CD4-positive, alpha-beta T cell treated with Interleukin-10 for 1 hour (primary cell): ENCODE measurements at places on chromosomes 16 and 17.
A peak's percentile ranks its signal among the peaks of the same experiment; 100 is the strongest.

GRCh38 chr16:82769845-82770244, 143.1 kb downstream of the CDH13 start:
- DNase-seq, result no peak

DNA sequence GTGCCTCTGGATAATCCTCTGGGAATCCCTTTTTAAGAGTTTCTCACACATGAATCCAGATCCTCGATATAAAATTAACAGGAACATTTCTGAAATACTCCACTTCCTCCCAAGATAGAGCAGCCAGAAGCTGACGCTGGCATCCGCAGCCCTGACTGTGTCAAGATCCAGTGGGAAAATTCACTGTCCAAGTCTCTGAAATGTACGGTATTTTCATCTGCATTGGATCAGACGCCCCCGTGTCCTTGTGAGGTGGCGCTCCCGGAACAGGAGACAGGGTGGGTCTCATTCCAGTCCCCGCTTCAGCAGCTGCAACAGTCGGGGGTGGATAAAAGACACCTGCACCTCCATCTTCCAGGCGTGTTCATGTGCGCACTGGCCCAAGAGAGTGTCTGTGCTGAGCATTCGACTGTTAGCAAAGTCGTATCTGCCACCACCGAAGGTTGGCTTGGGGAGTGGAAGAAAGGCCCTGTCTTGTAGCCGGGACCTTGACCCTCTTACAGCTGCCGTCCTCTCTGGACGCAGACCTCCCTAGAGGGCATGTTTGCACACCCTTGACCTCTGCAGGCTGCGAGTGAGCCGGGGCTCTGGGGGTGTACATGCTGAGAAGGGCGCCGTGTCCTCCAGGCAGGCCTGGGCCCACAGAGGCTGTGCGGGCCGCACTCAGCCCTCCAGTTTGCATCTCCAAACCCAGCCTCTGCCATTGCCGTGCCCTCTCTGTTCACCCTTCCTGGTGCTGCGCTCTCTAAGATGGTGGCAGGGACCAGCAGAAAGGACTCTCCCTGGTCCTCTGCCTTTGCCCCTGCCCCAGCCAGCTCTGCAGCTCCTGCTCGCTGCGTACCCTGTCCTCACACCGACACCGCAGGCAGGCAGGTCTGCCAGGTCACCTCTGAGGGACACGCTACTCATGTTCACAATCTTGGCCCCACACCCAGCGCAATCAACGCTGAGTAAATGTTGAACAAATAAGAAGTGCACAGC, 72.0 kb upstream of the CHMP6 start:
- no peak for DNase-seq

DNA sequence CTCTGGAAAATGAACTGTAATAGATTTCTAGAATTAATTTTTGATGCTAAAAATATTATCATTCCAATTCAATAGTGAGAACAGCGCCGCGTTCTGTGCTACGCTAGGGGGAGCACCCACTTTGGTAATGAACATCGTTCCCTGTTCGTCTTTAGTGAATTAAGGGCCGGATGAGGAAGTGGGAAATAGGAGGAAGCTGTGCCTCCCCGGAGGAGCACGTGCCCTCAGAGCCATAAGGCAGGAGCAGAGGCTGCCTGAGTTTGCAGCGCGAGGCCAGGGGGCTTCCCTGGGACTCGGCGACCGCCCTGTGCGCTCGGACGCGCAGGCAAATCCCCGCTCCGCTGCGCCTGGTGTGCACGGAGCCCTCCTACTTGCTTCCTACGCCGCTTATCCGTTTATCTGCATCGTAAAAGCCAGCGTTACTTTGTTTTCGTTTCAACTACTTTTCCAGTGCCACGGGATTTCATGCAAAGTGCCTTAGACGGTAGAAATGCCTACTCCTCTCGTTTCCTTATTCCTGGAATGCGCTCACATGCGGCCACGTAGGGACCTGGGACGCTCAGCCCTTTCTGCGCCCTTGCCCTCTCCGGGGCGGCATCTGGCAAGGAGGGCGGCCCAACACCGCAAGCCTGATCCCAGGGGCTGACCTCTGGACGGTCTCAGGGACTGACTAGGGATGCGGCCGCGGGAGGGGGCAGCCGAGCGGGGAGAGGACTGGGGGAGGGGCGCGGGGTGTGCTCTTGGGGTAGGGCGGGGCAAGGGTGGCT, 76.4 kb downstream of the KCNJ12 start:
- peak; percentile 41 for DNase-seq

DNA sequence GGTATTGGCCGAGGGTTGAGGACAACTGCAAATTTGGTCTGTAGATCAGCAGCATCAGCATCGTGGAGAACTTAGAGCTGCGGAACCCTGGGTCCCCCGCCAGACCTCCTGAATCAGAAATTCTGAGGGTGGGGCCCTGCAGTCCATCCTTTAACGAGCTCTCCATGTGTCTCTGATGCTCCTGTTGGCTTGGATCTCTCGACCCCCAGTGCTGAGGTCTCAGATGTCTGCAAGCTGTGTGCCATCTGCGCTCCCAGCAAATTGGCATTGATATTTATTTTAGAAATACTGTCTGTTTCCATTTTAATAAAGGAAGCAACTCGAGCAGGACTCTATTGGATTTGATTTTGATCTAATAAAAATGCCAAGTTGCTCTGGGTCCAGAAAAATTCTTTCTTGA, 250.0 kb downstream of the KATNIP start:
- DNase-seq, result no peak

DNA sequence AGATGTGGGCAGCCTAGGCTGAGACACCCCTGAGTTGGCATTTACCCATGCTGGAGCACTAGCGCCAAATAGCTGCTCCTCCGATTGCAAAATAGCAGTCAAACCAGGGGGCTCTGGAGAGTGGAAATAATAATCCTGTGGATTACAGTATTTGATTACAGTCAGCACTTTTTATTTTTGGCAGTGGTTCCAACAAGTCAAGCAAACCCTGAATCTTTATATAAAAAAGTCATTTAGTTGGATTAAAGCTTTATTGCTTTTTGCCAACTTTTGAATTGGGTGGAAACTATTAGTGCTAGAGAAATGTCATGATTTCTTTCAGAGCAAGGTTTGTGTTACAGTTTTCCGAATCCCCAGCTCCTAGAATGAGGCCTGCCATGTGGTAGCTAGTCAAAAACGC, 99.3 kb upstream of the FAM20A start:
- no peak for DNase-seq

DNA sequence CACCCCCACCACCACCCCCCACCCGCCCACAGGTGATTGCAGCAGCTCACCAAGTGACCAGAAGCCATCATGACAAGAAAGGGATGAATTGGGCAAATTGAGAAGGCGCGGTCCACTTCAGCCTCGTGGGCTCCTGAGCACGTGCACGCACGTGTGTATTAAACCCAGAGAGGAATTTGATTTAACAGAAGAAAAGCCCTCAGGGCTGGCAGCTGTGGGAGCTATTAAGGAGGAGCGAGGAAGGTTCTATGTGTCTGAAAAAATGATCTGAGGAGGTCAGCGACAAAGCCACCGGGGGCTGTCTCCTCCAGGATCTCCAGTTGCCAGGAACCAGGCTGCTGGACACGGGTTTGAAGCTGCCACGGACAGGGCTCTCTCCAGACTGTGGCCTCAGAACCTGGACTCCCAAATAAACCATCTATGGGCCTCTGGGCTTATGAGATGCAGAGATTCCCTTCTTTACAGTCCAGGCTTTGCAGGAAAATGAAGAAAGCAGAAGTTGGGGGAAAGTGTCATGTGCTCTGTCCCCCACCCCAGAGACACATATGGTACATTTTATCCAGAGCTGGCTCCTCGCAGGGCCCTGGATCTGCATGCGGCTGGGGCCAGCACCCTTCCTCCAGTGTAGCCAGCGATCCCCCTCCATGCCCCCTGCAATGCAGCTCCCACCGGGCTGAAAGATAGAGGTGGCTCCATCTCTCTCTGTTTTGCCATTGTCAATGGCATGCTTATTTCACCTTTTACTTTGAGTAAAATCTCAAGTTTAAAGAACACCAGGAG, 219.7 kb upstream of the RPL38 start:
- no peak for DNase-seq

GRCh38 chr17:77111934-77112296, 28.9 kb upstream of the SEC14L1 start:
- no peak for DNase-seq

GRCh38 chr17:68260051-68260762, 12.4 kb downstream of the AMZ2 start:
- DNase-seq, result no peak

GRCh38 chr16:50603206-50604064, 55.2 kb downstream of the NKD1 start:
- no peak for DNase-seq

DNA sequence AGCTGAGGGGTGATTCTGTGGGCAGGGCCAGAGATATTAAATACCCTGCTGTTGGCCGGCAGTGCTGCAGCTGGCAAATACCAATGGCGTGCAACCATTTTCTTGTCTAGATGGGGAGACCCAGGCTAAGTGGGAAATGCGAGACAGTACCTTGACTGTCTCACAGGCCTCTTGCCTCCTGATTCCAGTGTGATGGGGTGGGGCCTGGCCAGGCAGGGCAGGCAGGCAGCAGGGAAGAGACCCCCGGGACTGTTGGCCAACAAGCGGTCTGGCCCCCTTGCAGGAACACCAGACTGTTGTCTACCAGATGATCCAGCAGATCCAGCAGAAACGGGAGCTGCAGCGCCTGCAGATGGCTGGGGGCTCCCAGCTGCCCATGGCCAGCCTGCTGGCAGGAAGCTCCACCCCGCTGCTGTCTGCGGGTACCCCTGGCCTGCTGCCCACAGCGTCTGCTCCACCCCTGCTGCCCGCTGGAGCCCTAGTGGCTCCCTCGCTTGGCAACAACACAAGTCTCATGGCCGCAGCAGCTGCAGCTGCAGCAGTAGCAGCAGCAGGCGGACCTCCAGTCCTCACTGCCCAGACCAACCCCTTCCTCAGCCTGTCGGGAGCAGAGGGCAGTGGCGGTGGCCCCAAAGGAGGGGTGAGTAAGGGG, 5.7 kb upstream of the CISD3 start:
- no peak for DNase-seq

DNA sequence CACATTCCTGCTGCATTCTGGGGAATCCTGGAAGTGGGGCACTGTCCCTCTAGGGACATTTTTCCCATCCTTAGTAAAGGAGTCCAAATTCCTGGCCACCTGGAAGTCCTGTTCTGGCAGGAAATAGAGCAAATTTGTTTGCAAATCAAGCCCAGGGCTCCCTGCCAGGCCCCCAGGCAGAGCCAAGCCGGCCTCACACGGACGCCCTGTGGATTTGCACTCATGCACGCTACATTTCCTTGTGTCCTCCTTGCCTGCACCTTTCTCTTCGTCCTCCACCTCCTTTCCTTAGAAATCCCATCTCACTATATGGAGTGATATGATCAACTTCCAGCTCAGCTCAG, 7.0 kb upstream of the CALB2 start:
- no peak for DNase-seq

- DNase-seq, result no peak
Measured at GRCh38 chr16:60432472-60432871, 1603.8 kb downstream of the CDH8 start.

DNA sequence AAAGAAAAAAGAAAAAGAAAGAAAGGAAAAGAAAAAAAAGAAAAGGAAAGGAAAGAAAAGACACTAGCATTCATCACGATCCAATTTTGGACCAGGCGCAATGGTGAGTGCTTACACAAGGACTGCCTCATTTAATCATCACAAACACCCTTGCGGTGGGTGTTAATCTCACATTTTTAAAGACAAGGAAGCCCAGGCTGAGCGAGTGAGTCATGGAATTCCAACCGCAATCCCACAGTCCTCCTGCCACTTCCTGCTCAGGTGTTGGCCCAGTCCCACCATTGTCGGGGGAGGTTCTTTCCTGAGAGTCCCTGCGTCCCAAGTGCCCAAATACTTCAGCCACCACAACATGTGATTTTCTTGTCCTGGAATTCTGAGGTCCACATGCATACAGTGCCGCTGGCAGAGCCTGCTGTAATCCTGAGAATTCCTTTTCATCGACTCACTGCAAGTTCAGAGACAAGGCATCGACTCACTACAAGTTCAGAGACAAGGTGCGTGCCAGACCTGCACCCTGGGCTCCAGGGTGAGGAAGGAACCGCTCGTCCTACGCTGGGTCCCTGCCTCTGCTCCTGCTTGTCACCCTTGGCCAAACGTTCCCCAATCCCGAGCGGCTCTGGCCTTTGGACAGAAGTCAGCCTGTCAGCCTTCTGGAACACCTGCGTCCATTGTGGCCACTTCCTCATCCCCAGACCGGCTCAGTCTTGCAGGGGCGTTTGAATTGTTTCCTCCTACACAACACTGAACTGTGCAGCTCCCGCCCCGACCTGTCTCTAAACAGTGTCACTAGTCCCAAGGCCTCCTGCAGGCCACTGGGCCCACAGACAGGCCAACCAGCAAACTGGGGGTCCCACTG, 5.8 kb downstream of the ZG16B start:
- no peak for DNase-seq

DNA sequence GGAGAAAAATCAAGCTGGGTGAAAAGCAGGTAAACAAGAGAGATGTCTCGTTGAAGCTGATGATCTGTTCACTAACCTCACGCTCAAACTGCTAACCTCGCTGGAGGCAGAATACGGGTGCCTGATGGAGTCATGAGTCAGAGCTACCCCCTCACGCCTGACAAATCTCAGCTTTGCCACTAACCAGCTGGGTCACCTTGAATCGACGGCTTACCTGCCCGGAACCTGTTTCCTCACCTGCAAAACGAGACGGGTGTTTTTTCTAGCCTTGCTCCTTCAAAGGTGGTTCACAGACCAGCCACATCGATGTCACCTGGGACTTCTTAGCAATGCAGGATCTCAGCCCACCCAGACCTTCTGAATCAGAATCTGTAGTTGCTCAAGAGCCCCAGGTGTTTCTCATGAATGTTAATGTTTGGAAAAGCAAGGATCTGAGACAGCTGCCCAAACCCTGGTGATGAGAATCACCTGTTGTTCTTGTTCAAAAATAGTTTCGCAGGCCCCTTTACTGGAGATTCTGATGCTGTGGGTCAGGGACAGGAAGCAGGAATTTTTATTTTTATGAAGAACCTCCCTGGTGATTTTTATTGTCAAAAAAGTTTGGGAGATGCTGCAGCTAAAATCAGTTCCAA, 56.9 kb downstream of the MARCHF10 start:
- no peak for DNase-seq

DNA sequence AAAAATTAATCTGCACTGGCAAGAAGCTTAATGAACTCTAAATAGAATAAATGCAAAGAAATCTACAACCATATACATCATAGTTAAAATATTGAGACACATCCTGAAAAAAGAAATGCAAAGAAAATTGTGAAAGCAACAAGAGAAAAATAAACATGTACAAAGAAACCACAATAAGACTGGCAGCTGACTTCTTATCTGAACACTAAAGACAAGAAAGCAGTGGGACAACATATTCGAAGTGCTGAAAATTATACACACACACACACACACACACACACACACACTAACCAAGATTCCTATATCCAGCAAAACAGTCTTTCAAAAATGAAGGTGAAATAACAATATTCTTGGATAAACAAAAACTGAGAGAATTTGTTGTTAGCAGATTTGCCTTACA, 366.5 kb upstream of the C16orf82 start:
- no peak for DNase-seq
